ENCODE measurements at places on chromosomes 3 and 15.

- no peak for DNase-seq
These were observed 5.5 kb downstream of the SFMBT1 start for GRCh38 chr3:53040351-53040820.

DNA sequence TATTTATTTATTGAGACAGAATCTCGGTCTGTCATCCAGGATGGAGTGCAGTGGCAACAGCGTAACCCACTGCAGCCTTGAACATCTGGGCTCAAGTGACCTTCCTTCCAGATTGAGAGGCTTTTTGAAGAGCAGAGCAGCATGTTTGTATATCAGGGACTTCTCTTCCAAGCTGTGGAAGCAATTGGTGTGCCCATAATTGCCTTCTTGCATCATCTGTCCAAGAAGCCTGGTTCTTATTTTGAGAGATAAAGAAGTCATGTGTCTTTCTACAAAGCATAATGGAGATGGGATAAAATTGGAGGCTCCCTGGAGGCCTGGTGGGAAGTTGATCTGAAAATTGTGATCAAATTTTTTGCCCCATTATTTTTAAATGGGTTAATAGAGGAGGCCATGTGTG is 183.8 kb upstream of the MCTP2 start:
- no peak for DNase-seq

DNA sequence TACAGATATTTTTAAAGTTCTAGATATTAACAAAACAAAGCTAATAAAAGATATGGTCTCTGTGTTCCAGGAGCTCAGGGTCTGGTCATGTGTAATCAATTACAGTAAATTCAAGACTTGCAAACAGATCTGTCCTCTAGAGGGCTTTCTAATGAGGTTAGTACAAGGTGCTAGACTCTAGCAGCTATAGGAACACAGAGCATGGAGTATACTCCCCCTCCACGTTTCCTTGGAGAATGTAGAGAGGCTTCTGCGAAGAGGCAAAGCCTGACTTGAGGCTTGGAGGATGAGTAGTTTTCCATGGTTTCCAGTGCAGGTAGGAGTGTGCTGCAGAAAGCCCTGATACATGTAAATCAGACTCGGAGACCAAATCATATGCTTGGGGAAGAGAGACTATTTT is 32.7 kb upstream of the DLG1 start:
- DNase-seq: no peak

- DNase-seq: no peak
These were observed 665.2 kb upstream of the ADAMTS9 start for GRCh38 chr3:65352951-65353350.

DNA sequence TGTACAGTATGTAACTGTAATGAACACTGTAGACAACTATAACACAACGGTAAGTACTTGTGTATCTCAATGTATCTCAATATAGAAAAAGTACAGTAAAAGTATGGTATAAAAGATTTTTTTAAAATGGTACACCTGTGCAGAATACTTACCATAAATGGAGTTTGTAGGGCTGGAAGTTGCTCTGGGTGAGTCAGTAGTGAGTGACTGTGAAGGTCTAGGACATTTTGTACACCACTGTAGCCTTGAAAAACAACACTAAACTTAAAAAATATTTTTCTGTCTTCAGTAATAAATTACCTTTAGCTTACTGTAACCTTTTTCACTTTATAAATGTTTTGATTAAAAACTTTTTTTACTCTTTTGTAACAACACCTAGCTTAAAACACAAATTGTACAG is 142.9 kb downstream of the ATG7 start:
- DNase-seq: no peak

DNA sequence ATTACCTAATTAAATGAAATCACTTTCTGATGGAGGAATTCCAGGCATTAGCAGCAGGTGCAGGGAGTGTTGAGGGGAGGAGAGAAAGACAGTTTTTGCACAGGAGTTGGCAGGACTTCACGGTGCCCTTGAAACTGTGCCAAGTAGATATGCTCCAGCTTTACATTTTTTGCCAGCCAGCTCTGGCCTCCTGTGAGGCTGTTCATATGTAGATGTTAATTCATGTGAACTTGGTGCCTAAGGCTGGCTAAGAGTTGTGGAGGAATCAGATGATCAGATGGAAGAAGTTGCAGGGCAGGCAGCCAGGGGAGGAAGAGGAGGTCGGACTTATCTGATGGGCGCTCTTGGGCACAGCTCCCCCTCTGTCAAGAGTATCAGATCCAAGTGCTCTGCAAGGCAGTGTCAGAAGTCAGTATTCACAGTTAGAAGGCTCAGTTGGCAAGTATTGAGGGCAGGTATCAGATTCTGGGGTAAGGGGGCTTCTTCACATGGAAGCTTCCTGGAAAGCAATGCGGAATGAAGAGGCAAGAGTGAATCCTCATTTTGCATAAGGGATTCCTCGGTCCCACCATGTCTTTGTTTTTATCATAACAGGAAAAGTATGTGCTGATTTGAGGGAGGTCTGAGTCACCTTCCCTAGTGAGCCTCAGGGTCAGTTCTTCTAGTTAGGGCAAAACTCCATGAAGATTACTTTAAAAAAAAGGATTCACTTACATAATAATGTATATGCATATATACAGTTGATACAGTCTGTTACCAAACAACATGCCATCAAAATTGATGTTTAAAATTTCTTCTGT is 172.6 kb upstream of the UMPS start:
- DNase-seq: no peak

- peak; percentile 81 for DNase-seq
These were observed 31.1 kb downstream of the HCLS1 start for GRCh38 chr3:121629601-121630000.

DNA sequence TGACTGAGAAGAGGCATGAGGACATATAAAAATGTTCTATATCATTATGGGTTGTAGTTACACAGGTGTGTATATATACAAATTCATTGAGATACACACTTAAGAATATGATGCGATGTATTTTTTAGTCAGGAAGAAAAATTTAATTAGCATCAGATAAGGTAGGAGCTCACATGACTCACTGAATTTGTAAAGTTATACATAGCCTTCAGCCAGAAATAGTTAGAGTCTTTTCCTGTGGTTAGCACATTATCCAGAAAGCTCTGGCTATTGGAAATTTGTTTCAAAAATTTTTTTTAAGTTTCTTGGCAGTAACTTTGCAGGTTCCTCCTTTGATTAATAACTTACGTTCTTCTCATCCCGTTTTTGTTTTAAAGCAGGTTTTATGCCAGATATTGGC is 88.6 kb downstream of the STT3B start:
- no peak for DNase-seq

GRCh38 chr3:189122110-189122509 is 49.7 kb upstream of the TPRG1 start:
- no peak for DNase-seq

Measured in cardiac muscle cell (in vitro differentiated cells and primary cell).